Astrocyte of the cerebellum (primary cell): ENCODE measurements at places on chromosomes 11 and 22.

DNA sequence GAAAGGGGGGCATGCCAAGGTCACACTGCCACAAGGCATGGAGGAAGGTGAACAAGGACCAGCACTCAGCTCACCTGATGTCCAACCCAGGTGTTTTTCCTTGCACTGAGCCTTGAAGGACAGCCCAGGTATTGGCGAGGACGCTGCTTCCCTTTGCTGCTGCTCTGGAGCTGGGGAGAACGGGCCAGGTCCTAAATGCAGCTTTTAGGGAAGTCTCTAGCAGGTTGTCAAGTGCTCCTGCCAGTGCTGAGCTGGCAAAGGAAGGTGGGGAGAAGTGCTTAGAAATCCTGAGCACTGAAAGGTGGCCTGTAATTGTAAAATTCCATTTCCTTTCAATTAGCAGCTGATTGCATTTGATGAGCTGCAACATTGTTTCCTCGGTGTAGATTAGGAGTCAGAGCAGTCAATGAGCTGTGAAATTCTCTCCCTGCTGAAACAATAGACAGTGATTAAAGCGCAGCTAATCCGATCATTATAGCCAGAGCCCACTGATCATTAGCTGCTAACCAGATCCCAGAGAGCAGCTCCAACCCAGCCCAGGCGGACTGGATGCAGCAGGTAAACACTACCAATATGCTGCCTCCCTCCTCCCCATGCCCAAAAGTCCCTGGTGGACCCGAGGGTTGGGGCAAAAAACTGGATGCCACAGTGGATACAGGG, 507.6 kb downstream of the INSC start:
- no peak for DNase-seq

GRCh38 chr22:27580311-27580897, 221.2 kb downstream of the MN1 start:
- DNase-seq = no peak

DNA sequence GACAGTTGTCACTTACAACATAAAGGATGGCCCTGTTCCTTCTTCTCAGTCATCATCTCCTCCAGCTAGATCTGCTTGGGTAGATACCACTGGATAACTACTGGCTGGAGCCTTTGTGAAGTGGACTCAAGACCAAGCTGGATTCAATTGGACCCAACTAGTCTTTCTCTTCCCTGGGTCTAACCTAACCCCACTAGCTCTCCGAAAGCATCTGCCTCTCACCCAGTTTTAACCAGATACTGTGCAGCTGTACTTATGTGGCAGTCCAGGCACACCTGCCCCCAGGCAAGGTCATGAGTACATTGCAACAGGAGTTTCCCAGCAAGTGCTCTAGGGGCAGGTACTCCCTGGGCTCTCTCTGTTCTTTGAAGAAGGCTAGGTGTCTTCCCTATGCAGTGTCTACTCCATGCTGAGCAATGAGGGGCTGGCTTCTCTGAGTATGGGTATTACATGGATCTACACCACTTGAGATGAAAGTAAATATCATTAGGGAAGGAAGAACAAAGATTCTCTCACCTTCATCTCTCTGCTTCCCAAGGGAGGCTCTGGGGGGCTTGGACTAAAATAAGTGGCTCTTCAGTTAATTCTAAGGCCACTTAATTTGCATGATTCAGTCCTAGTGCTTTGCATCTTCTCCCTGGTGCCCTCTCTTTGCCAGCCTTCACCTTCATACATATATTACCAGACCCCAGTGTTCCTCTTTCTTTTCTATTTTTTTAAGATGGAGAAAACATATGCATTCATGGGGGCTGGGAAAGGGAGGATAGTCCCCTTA, 236.1 kb downstream of the NXPE2 start:
- no peak for DNase-seq

DNA sequence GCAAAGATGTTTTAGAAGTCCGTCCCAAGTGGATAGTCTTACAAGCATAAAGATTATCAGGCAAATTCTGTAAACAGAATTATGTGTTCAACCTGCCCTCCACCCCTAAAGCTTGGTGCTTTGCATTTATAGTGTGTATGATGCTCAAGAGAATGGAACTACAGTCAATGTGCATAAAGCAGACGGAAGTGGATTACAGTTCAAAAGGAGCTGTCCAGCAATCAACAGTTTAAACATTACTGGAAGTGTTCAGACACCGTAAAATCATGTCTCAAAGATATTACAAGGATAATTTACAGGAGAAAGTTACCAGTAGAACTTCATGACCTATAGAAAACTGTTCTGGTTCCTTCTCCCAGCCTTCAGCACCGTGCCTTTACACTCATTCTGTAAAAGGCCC, 1.0 kb downstream of the RIC3 start:
- DNase-seq = peak; percentile 6

GRCh38 chr11:2213384-2213842, 41.8 kb upstream of the TH start:
- no peak for DNase-seq

GRCh38 chr11:110463153-110463552, 33.4 kb downstream of the FDX1 start:
- DNase-seq = peak; percentile 18

DNA sequence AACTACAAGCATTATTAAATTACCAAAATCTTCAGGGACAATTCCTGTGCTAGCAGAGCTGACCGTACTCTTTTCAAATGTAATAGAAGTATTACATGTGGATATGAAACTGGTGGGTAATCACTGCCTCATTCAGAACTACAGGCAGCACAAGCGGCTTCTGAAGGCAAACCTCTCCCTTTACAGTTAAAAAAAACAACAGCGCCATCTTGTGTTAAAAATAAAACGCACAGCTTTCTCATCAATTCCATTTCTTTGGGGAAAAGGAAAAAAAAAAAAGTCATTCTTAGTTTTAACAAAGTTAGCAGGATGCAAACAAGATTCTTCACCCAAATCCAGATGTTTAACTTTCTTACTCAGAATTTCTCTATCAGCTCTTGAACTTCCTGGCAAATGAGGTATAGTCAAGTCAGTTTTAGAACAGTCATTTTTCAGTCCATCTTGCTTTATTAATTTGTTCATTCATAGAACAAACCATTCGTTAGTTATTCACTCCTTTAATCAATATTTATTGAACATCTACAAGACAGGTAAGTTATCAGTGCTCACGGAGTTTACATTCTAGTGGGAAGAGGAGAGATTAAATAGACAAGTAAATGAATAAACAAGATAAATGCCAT, 331.8 kb upstream of the MPPED2 start:
- DNase-seq = peak; percentile 45

DNA sequence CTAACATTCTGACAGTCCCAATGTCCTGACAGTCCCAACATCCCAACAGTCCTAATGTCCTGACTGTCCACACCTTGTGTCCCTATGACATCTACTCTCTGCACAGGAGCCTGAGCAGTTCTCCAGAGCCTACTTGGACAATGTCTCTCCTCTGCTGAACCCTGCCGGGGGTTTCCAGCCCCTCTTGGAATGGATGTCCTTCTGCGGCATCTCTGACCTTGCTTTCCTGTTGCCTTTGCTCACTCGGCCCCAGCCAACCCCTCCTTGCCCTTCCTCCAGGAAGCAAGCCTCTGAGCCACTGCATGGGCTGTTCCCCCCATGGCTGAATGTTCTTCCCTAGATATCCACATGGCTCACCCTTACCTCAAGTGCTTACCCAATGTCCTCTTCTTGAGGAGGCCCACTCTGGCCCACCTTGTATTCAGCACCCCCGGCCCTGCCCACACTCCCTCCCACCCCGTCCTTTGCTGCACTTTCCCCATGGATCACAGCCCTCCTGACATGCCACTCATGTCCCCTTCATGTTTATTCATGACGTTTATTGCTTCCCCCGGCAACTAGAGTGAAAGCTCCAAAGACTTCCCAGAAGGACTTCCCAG, 59.5 kb downstream of the DHCR7 start:
- DNase-seq = no peak

GRCh38 chr11:2819316-2819715, 66.3 kb downstream of the CDKN1C start:
- no peak for DNase-seq

DNA sequence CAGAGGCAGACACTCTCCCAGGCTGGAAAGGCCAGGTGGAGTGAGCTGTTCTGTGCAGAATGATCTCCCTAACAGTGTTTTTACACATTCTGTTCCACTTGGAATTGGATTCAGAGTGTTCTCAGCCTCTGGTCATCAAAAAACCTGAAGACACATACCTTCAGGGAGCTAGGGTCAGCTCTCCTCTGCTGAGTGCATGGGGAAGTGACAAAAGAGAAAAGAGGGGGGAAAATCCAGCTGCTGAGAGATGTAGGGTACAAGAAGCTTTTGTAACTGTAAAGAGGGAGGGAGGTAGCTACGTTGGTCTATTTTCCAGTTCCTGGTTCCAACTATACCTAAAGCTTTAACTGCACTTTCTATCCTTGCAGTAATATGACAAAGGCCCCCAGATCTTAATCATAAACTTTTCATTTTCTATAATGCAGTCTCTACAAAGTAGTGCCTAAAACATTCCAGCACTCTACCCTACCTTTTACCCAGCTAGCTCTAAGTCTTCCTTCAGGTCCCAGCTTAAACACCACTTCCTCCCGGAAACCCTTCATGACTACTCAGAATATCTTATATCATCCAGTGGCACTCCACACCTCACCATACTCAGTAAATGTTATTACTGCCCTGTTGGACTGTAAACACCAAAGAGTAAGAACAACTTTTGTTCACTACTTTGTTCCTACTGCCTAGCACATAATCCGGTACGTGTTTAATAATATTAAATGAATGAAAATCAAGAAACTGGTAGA, 9.2 kb downstream of the MAPK1 start:
- no peak for DNase-seq

GRCh38 chr22:42792909-42793847, 63.9 kb downstream of the ARFGAP3 start:
- DNase-seq = no peak

DNA sequence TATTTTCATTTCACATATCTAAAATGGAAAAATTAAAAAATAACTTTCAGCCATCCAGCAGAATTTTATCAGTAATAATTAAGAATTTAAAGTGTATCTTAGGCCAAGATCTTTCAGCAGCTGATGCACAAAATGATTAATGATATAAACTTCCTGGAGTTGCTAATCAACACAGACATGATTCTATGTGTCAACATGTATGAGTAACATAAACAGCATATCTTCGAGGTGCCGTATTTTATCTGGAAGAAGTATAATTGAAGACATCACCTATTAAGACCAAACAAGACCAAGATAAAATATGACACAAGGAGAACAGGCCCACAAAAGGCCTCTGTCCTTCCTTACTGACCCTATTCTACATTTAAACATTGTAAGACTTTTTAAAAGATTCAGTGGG, 45.2 kb downstream of the SLC5A12 start:
- DNase-seq = no peak

DNA sequence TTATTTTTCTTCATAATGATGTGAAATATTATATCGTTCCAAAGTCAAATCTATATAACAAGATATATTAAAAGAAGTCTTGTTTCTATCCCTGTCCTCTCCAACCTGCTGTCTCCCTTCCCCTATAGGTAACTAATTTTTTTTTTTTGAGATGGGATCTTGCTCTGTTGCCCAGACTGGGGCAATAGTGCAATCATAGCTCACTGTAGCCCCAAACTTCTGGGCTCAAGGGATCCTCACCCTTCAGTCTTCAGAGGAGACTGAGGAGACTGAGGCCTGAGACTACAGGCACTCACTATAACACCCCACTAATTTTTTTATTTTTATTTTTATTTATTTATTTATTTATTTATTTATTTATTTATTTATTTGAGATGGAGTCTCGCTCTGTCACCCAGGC, 10.3 kb upstream of the RELA start:
- no peak for DNase-seq

DNA sequence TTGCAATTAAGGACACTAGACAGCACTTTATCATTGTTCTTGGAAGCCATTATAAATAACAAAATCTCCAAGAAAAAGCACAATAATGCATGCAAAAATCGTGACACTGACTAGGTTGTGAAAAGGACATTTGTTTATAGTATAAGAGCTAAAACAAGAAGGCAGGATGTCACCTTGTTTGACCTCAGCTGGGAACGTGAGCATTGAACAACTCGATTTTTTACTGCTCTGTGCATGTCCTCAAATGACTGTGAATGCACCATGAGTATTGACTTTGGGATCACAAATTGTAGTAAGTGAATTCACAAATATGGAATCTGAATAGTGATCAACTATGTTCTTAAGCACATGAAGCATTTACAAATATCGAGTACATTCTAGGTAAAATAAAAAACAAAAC, 35.3 kb upstream of the ARHGAP20 start:
- DNase-seq = no peak

DNA sequence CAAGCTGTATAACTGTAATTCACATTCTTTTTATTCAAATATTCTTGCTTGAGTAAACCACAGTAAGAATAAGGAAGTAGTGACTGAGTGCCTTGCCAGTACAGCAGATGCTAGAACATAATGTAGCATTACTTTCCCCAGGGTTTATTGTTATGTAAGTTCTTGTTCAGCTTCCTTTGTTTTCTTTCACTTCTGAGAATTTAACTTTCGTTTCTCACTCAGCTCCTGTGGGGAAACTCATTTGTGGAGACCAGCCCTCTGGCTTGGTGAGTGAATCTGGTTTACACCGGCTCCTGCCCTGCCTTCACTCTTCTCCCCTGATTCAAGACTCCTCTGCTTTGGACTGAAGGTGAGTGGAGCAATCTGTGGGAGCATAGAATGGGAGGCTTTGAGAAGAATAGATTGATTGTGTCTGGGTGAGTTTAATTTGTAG, at the start of gene TRIM22:
Gene TRIM22 (plus strand): TSS at position 240 of the 433 bp plus-strand sequence. CDS start 6,443 bp downstream, outside the sequence.
- peak; percentile 73 for DNase-seq

- DNase-seq = no peak
These were observed 109.8 kb upstream of the SERPIND1 start for GRCh38 chr22:20663941-20664593.

- peak; percentile 38 for DNase-seq
These were observed 66.8 kb downstream of the FEZ1 start for GRCh38 chr11:125429174-125429707.

- no peak for DNase-seq
These were observed 33.1 kb downstream of the KCNQ1 start for GRCh38 chr11:2477936-2478335.

DNA sequence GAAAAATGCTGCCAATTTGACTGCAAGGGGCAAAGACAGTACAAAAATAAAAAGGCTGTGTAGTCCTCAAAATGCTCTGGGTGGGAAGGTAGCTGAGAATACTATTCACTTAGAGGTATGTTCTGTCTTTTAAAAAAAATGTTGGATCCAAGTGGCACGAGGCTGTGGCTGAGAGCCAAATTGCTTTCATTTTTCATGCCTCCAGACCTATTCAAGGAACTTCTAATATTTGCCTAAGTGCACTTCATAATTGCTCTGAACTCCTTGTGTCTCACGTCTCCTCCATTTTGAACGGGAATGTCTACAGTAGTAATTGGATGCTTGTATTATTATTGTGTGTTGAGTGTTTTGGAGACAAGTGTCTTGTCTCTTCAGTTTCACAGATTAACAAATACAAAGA, 19.1 kb upstream of the SLC22A25 start:
- DNase-seq = no peak

DNA sequence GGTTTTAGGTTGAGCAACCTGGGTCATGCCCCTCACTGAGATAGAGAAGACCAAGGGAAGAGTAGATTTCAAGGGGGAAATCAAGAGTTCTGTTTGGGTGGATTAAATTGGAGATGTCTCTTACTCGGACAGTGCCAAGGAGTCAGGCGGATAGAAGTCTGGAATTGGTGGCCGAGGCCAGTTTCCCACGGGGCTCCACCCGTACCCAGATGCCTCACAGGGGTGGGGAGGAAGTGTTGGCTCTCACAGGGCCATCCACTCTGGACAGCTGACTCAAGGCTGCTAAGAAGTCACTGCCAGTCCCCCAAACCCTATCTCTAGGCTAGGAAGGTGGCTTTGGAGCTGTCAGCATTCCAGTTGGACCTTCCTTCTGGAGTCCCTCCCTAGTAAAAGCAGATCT, 79.1 kb upstream of the TIMP3 start:
- DNase-seq = no peak

GRCh38 chr11:34331329-34331728, 26.5 kb downstream of the ABTB2 start:
- peak; percentile 59 for DNase-seq
